GDM1 (cell line): ENCODE measurements at places on chromosomes 1 and 21.

GRCh38 chr1:216178281-216178680, 245.0 kb downstream of the USH2A start:
- DNase-seq = no peak

- DNase-seq = peak; percentile 30
Observed at GRCh38 chr1:25797939-25798338, 2.1 kb upstream of the SELENON start.

DNA sequence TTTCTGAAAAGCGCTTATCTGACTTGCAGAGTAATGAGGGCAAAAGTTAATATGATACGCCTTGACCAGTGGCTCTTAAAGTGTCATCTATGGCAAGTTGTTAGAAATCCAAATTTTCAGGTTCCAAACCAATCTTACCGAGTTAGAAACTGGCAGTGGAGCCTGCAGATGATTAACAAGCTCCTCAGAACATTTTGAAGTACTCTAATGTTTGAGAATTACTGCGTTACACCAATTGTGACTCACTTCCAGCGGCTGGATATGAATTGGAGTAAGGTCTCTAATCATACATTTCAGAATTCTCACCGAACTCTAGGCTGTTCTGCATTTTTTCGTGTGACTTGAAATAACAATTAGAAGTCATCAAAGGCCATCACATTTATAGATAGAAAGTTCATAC, 73.5 kb upstream of the TMPRSS15 start:
- DNase-seq = no peak

- no peak for DNase-seq
Observed at GRCh38 chr1:184647471-184647870, 107.2 kb downstream of the EDEM3 start.
